ENCODE measurements at places on chromosomes 4 and X.

- no peak for DNase-seq
These were observed 848 bp upstream of the KCND1 start for GRCh38 chrX:48972220-48973164.

- no peak for DNase-seq
These were observed 19.9 kb upstream of the TXK start for GRCh38 chr4:48153791-48154550.

DNA sequence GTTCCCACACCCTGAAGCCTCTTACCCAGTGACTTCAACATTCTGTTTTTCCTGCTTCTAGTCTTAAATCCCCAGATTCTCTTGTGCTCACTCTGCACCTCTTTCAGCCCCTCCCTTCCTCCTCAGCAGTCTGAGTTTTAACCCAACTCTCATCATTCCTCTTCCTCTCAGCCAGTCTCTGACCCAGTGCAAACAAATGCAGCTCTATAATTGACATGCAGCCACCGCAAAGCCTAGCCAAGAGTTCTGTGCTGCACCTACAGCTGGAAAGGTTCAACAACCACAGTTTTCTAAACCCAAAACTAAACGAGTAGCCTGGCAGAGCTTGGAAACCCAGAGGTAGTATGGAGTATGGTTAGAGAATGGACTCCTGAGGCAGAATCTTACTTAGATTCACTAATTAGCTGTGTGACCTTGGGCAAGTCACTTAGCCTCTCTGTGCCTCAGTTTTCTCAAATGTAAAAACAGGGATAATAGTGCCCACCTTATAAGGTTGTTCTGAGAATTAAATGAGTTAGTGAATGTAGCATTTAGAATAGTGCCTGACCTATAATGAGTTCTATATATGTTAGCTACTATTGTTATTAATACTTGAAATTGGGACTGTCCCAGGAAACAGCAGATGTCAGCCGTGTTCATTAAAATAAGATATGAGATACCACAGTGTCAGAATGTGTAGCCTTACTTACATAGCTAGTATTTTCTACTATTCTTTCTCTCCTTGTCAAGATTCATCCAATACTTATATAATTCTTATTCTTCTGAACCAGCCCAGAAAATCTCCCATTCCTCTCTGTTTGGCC is 3.5 kb downstream of the TMEM154 start:
- DNase-seq, result no peak

DNA sequence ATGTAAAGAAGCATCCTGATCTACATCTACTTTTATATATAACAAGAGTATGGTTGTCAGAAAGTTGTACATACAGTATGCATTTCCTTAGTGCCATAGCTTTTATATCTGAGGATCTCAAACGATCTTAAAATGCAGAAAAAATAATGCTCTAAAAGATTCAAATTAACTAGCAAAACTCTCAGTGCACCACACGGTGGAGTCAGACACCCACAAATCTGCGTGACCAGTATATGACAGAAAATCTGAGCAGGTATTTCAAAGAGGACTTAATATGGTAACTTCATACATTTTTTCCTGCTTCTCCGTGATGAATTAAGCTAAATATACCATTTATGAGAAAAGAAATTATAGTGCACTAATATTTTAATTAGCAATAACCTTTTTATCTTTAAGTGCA is 803.0 kb downstream of the DMD start:
- no peak for DNase-seq

GRCh38 chrX:25175743-25176142 is 160.0 kb upstream of the ARX start:
- DNase-seq, result no peak

- DNase-seq, result no peak
These were observed 71.0 kb downstream of the PRSS12 start for GRCh38 chr4:118281611-118282442.

- no peak for DNase-seq
These were observed 206.6 kb upstream of the HS3ST1 start for GRCh38 chr4:11635342-11635741.

DNA sequence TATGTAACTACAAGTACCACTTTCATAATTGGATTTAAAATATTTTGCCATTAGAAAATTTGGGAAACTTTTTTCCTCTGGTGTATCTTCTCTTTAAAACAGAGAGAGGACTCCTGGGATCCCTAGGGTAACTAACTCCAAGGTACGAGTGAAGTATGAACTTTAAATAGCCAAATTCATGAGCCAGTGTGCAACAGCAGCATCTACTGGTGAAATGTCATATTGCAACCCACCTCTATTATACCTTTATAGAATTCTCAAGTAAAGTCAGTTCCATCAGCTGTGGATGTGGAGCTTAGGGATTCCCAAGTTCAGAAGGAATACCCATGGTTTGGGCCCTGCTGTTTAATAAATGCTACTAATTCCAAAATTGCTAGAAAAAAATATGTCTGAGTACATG is 282.7 kb upstream of the TAPT1 start:
- no peak for DNase-seq

- no peak for DNase-seq
These were observed 29.8 kb downstream of the PAGE2 start for GRCh38 chrX:55118574-55118973.

- DNase-seq, result no peak
These were observed 69.9 kb downstream of the GASK1B start for GRCh38 chr4:158102904-158103303.

DNA sequence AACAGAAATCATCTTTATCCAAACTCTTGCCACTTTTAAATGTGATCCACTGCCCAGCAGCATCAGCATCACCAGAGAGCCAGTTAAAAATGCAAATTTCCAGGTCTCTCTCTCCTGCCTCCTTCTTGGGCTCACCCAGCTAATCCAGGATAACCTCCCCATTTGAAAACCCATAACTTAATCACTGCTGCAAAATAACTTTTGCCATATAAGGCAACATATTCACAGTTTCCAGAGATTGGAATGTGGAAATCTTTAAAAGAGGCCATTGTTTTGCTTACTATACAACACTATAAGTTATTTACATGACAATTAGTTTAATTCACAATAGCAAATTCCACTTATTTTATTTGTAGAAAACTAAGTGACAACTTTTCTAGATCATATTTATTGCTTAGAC is 4.8 kb upstream of the EXOSC9 start:
- DNase-seq, result no peak

- no peak for DNase-seq
These were observed 170.2 kb downstream of the RAPGEF2 start for GRCh38 chr4:159273141-159273438.

GRCh38 chr4:4663028-4663427 is 121.2 kb upstream of the STX18 start:
- DNase-seq, result no peak

DNA sequence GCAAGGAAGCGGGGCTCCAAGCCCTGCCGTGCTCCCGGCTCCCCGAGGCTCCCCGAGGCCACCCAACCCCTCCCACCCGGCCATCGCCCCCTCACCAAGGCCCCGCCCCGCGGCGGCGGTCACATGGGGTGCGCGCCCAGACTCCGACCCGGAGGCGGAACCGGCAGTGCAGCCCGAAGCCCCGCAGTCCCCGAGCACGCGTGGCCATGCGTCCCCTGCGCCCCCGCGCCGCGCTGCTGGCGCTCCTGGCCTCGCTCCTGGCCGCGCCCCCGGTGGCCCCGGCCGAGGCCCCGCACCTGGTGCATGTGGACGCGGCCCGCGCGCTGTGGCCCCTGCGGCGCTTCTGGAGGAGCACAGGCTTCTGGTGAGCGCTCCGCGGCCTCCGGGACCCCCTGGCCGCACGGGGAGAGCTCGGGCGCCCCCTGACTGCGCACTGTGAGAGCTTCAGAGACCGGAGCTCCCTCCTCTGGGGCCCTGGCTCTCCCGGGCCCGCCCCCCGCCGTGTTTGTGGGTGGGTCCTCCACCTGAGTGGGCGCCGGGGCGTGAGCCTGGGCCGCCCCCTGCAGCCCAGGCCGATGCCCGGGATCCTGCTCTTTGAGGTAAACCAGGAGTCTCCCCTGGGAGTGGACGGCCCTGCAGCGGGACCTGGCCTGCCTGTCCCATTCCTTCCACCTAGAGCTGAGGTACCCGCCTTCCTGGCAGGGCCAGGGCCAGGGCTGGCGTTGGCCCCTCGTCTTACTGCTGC is at the start of gene IDUA:
Gene IDUA (plus strand): TSS at position 166 of the 745 bp plus-strand sequence. CDS start 41 bp downstream, at position 207.
- DNase-seq, result peak; percentile 80

DNA sequence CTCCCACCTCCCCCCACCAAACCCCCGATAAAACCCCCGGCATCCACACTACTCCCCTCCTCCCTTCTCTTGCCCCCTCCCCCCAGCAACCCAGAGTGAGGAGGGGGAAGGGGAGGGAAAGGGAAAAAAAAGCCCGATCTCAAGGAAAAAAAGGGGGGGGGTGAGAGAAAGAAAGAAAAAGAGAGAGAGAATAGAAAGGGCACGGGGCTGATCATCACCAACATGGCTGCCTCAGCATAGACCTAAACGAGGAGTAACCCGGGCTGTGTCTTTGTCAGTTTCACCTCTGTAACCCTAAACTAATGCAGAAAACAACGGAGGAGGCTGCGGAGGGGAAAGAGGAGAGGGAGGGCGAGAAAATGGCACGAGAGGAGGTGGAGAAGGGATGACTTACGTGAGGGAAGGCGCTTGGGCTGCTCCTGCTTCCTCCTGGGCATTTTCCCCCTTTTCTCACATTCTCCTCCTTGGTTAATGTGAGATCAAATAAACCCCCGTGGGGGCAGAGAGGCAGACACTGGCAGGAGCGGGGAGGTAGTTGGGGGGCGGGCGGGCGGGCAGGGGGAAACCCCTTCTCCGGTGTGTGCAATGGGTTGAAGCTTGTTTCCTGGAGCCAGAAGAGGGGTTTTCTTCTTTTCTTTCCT is 532 bp downstream of the ZNF827 start:
- no peak for DNase-seq

DNA sequence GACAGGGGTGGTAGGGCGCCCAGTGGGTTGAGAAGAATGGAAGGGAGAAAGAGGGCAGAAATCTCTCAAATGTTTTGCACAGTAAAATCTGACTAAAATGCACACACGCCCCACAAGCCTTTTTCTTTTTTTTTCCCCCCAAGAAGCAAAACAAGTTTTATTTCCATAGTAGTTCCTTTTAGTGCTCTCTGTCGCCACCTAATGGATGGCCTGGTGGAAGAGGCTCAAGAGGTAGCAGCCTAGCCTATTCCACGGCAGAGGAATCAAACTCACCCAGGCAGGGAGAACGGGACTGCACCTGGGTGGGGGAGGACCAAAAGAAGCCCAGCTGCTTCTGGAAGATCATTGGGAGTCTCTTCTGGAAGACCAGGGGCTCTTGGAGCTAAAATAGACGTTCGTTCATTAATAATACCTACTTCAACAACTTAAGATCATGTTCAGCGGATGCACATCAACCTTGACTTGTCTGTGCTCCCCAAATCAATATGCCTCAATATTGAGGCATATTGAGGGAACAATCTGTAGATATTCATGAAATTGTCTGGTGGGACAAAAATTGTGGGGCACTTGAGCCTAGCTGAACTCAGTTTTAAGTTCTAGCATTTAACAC is 31.6 kb upstream of the IRAK1 start:
- peak; percentile 37 for DNase-seq

GRCh38 chrX:3567686-3568085 is 145.8 kb downstream of the PRKX start:
- no peak for DNase-seq

- DNase-seq, result no peak
These were observed 10.8 kb downstream of the APOO start for GRCh38 chrX:23896981-23897380.

GRCh38 chr4:11111876-11112275 is 316.8 kb downstream of the HS3ST1 start:
- no peak for DNase-seq

- no peak for DNase-seq
These were observed 75.9 kb upstream of the RPL34 start for GRCh38 chr4:108544481-108544880.

DNA sequence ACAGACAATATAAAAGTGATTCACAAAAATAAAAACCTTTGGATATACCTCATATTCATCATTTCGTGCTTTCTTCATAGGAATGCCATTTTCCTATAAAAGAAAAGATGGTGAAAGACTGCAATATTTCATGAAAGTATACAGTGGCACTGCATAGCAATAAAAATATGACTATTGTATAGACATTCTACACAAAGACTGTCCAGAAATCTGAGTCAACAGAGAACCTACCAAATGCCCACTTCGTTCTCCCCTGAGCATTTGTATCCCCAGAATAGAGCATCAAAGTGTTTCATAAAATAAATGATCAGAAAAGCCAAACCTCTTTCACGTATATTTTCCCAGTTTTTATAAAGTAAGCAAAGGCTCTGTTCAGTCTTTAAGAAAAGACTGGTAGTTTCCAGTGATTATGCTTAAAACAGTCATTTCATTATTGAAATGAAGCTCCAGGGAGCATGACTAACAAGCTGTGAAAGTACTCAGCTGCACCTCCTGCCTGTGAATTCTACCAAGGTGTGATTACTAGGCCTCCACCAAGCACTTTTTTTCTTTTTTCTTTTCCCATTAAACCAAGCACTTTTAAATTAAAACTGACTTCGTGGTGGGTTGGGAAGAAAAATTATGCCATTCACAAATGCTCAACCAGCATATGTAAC is 20.2 kb downstream of the PPA2 start:
- DNase-seq, result no peak

DNA sequence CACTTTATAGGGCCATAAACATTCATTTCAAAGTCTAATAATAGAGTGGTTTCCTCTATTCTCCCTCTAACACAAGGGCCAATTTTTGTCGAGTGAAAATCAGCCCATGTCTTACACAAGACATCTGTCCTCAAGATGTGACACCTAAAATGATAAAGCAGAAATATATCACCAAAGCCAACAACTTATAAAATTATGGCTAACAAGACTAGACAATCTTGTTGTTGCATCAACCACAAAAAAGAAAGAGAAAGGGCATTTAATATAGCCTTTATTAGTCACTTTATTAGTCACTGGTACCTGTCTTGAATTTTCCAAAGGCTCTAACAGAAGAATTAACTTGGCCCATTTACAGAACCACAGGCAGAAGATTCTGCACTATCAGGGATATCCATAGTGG is 161.6 kb downstream of the SMIM20 start:
- no peak for DNase-seq

DNA sequence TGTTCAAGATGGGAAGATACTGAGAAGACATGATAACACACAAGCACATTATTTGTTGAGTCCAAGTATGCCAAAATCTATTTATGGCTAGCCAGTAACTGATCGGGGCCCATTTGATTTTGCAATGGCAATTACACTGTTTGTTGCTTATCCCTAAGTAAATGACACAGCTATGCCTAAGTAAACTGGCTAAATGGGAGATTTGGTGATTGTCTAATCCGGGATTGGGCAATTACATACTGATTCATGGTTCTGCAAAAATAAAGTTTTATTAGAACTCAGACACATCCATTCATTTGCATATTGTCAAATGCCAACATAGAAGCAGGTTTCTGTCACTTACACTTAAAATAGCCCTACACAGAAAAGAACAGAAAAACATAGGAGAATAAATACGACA is 140.2 kb upstream of the TBL1X start:
- DNase-seq, result no peak

GRCh38 chr4:83207497-83208101 is 77.0 kb downstream of the COQ2 start:
- DNase-seq, result no peak

All from activated T-helper 1 cell treated with Interleukin-2 at 50 U/mL for 16 hours (primary cell).